ENCODE measurements at places on chromosomes 7 and 10.
A peak's percentile ranks its signal among the peaks of the same experiment; 100 is the strongest.

DNA sequence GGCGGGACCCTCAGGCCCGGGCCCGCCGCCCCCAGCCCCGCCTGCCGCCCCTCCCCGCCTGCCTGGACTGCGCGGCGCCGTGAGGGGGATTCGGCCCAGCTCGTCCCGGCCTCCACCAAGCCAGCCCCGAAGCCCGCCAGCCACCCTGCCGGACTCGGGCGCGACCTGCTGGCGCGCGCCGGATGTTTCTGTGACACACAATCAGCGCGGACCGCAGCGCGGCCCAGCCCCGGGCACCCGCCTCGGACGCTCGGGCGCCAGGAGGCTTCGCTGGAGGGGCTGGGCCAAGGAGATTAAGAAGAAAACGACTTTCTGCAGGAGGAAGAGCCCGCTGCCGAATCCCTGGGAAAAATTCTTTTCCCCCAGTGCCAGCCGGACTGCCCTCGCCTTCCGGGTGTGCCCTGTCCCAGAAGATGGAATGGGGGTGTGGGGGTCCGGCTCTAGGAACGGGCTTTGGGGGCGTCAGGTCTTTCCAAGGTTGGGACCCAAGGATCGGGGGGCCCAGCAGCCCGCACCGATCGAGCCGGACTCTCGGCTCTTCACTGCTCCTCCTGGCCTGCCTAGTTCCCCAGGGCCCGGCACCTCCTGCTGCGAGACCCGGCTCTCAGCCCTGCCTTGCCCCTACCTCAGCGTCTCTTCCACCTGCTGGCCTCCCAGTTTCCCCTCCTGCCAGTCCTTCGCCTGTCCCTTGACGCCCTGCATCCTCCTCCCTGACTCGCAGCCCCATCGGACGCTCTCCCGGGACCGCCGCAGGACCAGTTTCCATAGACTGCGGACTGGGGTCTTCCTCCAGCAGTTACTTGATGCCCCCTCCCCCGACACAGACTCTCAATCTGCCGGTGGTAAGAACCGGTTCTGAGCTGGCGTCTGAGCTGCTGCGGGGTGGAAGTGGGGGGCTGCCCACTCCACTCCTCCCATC lies 82.7 kb downstream of the PAX2 start:
- peak; percentile 31 for DNase-seq

DNA sequence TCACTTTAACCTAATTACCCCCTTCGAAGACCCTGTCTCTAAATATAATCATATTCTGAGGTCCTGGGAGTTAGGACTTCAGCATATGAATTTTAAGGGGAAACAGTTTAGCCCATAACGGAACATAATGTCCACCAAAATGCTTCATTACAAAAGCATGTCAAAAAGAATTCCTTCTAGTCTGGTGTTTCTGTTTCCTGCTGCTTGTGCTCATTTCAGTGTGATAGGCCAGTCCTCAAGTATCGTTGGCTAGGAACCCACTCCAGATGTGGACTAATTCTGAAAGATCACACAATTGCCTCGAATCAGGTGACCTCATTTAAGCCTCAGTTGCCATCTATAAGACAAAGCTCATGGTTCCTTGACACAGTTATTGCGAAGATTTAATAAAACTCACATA lies 29.6 kb downstream of the INPP5F start:
- DNase-seq = no peak

DNA sequence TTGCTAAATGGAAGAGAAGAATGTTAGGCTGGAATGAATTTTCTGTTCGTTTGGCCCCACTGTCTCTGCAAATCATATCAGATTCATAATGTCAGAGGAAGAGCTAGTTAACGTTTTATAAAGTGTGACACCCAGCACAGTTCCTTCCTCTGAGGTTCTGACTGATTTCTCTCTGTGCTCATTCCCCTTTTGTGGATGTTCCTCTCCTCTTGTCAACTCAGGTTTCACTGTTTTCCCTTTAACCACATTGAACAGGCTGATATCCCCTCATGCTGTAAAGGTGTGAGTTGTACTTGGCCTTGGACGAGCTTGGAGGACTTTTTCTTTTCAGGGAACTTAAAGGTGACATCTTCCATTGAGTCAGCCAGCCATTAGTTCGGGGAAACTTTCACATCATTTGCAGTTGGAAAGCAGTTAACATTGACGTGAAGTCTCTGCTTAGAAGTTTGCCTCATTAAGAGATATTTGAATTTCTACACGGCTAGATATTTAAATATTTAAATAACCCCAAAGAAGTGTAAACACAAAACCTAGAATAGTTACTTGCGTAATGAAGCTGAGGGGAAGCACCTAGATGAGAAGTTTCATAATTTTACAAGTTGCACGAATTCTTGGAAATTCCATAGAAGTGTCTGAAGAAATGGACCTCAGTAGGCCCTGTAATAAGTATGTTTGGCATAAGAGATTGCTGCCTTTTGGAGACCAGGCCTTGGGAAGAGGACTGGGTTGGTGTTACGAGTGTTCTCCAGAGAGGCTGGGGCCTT lies 101.5 kb upstream of the EGR2 start:
- no peak for DNase-seq

- DNase-seq = no peak
Measured at GRCh38 chr10:97372233-97372875, 28.8 kb downstream of the RRP12 start.

GRCh38 chr7:6917258-6917657 lies 91.2 kb upstream of the CCZ1B start:
- DNase-seq = no peak

DNA sequence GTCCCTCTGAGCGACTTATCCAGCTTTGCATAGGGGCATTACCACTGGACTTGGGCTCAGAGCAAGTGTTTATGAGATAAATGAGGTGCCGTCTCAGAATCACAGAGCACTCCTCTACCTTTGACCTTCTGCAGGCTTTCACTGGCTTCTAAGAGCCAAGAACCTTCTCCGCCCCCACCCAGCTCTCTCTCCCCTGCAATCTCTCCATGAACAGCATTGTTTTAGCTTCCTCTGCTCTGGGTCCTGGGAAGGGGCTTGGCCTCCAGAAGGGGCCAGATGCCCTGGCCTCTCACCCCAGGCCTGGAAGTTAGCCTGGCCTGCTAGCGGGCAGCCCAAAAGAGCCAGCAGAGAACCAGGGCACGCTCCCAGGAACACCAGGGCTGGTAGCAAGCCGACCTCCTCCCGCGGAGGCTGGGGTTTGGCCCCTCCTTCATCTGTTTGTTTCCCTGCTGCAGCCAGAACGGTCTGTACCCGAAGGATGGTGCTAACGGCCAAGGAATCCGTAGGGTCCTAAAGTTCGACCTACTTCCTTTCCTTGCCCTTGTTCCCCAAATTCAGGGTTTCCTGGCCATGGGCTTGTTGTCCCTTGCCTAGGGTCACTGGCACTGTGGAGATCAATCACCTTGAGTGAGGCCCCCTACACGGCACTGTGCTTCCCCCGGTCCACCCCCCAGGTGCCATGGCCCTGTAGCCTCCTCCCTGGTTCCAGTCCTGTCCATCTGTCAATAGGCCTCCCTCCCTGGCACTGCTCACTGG lies 18.7 kb upstream of the DDIT4 start:
- DNase-seq = no peak

DNA sequence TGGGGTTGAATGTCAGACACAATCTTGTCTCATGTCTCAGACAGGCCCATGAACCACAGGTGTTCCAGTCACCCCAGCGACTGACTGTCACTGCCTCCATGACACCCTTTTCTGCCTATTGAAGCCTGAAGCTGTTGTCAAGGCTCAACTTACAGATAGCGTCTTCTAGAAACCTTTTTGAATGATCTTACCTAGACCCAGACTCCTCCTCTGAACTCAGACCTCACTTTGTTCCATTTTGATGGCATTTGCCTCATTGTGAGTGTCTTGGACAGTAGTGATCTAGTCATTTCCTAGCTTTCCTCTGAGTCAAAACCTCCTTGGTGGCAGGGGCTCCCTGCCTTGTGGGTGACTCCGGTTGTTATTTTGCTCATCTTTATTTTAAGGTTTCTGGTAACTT lies 98.3 kb upstream of the AGK start:
- no peak for DNase-seq

GRCh38 chr7:40536421-40536820 lies 401.6 kb downstream of the SUGCT start:
- DNase-seq = no peak

DNA sequence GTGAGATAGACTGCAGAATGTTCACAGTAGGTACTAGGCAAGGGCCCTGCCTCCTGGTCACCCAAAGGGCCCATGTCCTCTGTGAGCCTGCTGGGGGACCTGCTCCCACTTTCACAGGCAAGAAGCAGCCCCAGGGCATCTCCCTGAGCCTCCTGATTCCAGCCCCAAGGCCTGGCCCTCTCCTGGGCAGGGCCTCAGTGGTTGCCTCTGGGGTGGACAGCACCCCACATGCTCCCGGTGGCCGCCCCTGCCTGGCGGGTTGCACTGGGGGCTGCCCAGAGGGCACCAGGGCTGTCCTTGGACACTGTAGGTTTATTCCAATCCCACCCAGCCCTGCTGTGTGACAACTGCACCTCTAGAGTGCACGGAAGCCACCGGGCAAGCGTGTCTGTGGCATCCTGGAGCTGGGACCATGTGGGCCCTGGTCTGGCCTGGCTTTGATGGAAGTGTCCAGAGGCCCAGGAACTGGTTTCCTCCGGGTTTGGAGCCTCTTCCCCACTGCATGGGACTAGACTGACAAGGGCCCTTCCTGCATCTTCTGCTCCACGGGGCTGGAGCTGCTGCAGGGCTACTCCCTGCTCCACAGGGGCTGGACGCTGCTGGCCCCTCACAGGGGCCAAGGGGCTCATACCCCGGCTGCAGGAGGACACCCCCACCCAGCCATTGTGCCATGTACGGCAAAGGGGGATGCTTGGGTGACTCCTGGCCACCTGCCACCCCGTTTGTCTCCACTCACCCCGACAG lies 25.0 kb upstream of the SYCE1 start:
- DNase-seq = no peak

- no peak for DNase-seq
Measured at GRCh38 chr7:93004906-93005305, 112.9 kb downstream of the SAMD9 start.

- DNase-seq = no peak
Measured at GRCh38 chr10:55019439-55019838, 218.4 kb upstream of the PCDH15 start.

DNA sequence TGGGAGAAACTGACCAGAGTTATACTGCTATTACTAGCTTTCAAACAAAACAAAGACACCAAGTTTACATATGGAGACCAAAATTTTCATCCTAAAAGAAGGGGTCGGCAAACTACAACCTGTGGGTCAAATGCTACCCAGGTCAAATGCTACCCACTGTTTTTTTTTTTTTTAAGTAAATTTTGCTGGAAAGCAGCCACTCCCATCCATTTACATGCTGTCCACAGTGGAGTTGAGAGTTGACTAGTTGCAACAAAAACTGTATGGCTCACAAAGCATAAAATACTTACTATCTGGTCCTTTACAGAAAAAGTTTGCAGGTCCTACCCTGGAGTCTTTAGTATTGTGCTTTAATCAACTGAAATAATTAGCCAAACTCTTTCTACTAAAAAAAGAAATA lies 91.4 kb downstream of the SIRT1 start:
- no peak for DNase-seq

- no peak for DNase-seq
Measured at GRCh38 chr10:106424981-106425380, 739.5 kb downstream of the SORCS1 start.

GRCh38 chr7:47474937-47475879 lies 106.7 kb downstream of the TNS3 start:
- DNase-seq = no peak

DNA sequence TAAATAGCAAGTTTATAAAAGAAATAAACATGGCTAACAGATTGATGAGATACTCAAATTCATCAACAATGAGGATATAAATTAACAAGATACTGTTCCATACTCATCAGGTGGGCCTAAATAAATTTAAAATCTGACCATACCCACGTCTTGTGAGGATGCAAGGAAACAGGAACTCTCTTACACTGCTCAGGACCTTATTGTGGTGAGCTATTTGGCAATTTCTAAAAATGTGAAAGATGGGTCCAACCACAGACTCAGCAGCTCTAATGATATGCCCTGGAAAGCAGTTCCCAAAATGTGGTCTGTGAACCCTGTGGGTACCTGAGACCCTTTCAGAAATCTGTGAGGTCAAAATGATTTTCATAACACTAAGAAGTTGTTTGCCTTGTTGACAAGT lies 21.5 kb downstream of the RPP38 start:
- no peak for DNase-seq

DNA sequence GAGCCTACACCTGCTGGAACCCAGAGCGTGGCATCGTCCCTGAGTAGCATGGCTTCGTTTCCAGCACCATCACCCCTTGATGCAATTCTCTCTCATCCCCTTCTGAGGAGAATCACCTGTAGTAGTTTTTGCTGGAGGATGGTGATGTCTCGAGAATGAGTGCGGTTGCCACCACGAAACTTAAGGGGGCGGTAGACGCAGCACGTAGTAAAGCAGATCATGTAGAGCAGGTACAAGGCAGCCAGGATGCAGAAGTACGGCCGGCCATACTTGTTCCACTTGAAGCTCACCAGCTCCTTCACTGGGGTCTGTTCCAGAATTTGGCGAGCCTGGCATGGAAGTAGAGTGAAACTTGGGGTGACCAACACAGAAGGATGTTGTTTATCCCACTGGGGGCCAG lies 8.1 kb downstream of the TRPV5 start:
- DNase-seq = no peak

DNA sequence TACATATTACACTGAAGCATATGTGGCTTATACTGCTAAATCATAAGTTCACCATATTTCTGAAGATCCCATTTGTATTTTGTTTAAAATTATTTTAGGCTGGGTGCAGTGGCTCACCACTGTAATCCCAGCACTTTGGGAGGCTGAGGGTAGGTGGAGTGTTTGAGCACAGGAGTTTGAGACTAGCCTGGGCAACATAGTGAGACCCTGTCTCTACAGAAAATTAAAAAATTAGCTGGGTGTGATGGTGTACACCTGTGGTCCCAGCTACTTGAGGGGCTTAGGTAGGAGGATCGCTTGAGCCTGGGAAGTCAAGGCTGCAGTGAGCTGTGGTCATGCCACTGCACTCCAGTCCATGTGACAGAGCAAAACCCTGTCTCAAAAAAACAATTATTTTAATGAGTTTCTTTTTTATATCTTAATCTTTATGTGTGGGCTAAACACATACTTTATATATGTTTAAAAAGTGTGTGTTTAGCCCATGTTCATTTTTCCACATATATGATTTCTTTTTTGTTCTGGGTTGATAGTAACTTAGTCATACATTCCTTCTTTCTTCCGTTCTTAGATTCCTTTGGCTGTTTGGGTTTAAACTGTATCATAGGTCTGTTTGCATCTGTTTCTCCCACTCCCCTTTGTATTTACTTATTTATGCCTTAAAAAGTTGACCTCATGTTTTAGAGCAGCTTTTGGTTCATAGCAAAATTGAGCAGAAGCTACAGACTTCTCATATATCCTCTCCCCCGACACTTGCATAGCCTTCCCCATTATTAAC lies 33.5 kb downstream of the RSBN1L start:
- no peak for DNase-seq

GRCh38 chr7:27158436-27159265 lies 2.2 kb upstream of the HOXA7 start:
- no peak for DNase-seq

- no peak for DNase-seq
Measured at GRCh38 chr7:155995183-155995612, 182.9 kb upstream of the SHH start.

Data from activated CD8-positive, alpha-beta memory T cell treated with anti-CD3 and anti-CD28 coated beads, Interleukin-2, amount 50 U/mL, for 4 hours (primary cell).